ENCODE measurements at places on chromosomes 6 and 20.

GRCh38 chr6:15626878-15627674 lies 35.8 kb downstream of the DTNBP1 start:
- no peak for DNase-seq

DNA sequence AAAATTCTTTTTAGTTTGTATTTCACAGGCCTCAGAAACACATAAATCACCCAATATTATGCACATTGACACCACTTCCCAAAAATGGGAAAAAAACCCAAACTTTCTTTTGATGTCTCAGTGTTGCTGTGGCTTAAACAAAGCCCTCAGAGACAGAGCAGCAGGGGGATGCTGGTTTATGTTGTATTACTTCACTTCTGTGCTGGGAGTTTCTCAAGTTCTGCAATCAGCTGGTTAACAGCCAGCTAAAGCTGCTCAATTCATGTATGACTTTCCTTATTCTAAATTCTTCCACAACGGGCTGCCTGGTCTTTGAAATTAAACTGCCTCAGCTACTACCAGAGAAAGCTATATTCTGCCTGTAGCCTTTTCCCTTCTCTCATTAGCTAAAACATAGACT lies 5.6 kb downstream of the FILIP1 start:
- no peak for DNase-seq

DNA sequence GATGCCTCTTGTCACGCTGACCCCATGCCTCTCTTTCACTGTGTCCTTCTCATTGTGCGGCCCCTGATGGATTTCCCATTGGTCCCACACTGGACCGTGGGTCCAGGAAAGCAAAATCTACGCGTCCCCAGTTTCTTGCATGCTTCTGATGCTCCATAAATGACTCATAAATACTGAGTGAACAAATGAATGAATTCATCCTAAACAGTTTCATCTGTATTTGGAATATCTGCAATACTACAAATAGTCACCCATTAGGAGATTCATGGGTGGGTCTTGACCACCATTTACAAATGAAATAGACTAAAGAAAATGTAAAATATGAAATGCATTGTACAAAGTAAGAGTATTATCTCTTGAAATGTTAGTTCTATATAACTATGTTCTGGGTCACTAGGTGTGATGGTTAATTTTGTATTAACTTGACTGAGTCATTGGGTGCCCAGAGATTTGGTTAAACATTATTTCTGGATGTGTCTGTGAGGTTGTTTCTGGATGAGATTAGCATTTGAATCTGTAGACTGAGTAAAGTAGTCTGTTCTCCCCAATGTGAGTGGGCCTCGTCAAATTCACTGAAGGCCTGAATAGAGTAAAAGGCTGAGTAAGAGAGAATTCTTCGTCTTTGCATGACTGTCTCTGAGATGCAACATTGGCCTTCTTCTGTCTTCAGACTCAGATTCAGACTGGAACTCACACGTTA lies 448.7 kb downstream of the PREX1 start:
- DNase-seq: no peak

DNA sequence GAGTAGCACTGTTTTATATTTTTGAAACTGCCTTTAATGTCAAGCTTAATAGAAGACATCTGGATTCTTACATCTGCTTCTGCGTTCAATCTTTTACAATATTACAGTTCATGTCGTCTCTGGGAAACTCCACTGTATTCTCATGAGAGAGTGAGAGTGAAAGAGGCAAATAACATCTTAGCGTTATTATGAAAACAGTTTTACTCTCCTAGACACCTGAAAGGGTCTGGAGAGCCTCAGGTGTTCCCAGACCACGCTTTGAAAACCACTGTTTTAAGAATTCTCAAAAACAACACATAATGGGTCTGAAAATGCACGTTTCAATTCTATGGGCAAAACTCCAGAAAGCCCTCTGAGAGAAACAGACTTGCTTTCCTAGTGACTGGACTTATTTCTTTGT lies 63.3 kb downstream of the ARHGAP18 start:
- DNase-seq: no peak

- DNase-seq: no peak
These were observed 188.7 kb upstream of the GMDS start for GRCh38 chr6:2434116-2434515.

DNA sequence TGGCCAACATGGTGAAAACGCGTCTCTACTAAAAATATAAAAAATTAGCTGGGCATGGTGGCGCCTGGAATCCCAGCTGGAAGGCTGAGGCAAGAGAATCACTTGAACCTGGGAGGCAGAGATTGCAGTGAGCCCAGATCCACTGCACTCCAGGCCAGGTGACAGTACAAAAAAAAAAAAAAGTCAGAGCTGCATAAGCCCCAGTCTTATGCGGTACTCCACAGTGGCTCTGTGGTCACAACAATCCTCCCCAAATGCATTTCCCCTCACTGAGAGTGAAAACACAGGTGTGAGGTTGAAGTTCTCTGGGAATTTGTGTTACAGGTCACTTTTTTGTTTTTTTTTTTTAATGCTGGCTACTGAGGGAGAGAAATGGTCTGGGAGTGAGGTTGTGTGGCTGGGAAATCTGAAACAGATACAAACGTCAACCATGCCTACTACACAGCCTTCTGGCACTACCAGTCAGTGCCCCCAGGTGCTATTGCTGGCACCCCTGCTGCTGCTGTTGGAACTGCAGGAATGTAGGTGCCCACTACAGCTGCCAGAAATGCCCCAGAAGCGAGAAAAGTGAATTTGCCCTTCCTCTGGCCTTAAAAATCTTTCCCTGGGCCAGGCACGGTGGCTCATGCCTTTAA lies 5.7 kb downstream of the MRPS26 start:
- no peak for DNase-seq

GRCh38 chr6:116210750-116211425 lies 43.0 kb downstream of the TSPYL4 start:
- no peak for DNase-seq

- DNase-seq: no peak
These were observed 191.8 kb upstream of the MAN1A1 start for GRCh38 chr6:119541132-119541905.

DNA sequence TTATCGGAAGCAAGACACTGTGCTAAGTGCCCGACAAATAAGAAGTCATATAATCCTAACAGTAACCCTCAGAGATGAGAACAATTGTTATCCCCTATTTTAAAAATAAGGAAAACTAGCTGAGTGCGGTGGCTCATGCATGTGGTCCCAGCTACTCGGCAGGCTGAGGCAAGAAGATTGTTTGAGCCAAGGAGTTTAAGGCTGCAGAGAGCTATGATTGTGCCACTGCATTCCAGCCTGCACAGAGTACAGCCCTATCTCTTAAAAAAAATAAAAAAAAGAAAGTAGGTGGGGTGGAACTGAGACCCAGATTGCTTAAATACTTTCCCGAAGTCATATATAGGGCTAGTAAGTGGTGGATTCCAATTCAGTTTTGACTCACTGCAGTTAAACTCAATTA lies 84.7 kb downstream of the UST start:
- DNase-seq: no peak

DNA sequence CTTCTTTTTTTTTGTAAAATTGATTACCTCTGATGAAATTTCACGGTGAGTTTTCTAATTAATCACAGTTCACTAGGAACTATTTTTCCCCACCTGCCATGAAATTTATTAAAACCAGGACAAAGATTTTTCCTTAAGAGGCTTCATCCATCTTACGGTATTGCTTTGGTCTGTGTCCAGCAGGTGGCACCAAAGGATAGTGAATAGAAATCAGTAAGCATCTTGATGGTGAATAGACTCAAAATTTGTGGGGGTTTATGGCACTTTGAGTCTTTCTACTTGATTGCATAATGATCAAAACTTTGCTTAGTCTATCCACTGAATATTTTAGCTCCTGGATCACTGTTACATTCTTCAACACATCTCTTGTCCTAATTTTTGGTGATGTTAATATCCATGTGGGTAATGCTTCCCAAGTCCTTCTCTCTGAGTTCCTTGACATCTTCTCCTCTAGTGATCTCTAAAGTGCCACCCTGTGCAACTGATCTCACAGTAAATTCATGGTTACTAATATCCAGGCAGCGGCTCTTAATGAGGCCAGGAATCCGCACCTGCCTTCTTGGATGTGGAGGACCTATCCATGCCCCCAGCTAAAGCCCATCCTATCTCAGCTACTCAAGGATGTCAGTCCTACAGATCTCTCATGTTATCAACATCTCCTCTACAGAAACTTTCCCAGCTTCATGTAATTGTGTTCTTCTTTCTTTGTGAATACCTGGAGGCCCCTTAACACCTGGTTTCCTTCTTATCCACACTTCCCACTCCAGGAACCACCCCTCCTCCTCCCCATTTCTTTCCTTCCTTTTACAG lies 54.5 kb downstream of the STMND1 start:
- peak; percentile 20 for DNase-seq

DNA sequence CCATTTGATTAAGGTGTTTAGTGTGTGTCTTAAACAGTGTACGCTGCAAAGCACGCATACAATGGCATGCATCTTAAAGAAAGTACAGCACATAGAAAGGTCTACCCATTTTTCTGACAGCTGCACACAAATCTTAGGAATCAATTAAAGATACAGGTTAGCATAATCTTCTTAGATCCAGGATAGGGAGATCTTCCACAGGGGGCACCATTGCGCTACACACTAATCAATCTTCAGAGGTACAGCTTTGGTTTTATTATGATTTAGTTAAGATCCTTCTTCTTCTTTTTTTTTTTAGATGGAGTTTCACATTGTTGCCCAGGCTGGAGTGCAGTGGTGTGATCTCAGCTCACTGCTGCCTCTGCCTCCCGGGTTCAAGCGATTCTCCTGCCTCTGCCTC lies 63.7 kb upstream of the BEND3 start:
- DNase-seq: no peak

- no peak for DNase-seq
These were observed 118.4 kb downstream of the FARS2 start for GRCh38 chr6:5379647-5380242.

GRCh38 chr6:37232430-37233017 lies 25.0 kb upstream of the TBC1D22B start:
- no peak for DNase-seq

DNA sequence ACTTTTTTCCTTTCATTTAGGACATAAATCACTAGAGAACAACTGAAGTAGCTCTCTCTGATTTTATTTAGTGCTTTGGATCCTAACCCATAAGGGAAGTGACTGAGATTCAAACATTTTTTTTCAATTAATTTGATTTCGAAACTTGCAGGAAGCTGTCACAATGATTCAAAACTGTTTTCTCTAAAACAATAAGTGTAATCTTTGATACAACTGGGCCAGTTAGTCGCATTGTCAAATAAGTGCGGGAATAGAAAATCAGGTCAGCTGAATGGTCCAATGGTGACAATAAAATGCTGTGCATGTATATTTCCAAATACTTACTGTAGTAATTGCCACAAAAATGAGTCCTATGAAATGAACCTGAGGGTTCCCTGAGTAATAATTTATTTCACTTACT lies 930.8 kb downstream of the TFAP2A start:
- DNase-seq: no peak

- DNase-seq: no peak
These were observed 10.1 kb upstream of the SIRPD start for GRCh38 chr20:1567392-1568162.

GRCh38 chr6:110561696-110562095 lies 85.3 kb upstream of the SLC22A16 start:
- no peak for DNase-seq

DNA sequence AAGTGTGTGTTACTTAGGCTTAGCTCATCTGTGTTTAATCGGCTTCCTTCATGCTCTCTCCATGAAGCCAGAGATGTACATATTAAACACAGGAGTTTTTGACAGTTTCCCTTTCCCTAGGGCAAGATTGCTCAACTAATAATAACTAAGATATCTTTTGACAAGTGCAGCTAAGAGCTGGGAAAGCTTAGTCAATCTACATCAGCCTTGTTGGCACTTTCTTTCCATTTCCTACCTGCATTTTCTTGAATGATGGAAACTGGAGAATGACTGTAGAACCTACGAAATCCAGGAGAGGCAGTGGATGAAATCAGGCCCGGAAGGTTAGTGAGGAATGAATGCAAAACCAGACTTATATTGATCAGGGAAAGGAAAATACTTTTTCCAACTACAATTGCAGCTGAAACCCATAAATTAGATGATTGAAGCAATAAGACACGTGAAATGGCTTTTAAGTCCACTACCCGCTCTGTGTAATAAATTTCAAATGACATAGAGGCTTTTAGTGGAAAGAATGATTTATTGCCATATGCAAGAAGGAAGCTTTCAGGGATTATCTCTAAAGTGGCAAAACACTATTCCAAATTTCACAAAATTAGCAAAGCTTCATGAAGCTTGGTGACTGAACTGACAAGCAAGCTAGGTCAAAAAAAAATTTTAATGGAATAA lies 237.2 kb upstream of the ID4 start:
- DNase-seq: no peak

- no peak for DNase-seq
These were observed 12.0 kb downstream of the UBD start for GRCh38 chr6:29547573-29547972.

GRCh38 chr6:30861257-30862048 lies 22.9 kb upstream of the DDR1 start:
- no peak for DNase-seq

- no peak for DNase-seq
These were observed 209.0 kb downstream of the SYNE1 start for GRCh38 chr6:152428126-152428525.

DNA sequence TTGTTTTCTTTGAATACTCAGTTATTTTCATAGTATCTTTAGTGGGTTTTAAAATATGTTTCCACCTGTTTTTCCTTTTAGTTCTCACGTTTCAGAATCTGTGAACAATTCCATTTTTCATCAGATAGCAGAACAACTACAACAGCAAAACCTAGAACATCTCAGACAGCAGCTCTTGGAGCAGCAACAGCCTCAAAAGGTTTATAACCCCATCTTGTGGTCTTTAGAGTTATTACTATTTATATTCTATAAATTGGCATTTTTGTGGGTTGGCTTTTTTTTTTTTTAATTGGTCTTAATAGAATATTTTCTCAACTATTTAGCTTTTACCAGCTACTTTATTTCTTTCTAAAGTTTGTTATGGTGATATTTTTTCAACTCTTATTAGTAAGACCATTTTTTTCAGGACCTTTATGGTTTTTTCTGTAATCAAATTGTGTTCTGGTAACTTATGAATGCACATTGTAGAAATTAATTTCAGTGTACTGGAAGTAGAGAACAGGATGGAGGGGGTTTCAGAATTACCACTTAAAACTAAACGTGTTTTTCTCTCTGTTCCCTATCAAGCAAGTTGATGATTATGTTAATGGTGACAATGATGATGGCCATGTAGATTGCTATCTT lies 72.2 kb downstream of the SCAF8 start:
- no peak for DNase-seq

GRCh38 chr20:48791014-48791413 lies 36.8 kb downstream of the PREX1 start:
- no peak for DNase-seq

- no peak for DNase-seq
These were observed 23.1 kb downstream of the NUDT3 start for GRCh38 chr6:34369385-34369784.

Measured in stimulated activated CD4-positive, alpha-beta T cell treated with anti-CD3 and anti-CD28 coated beads, Interleukin-15, amount 100 ng/mL, for 1 hour (primary cell).